Urothelium cell line (cell line): ENCODE measurements at places on chromosomes 12 and 14.

DNA sequence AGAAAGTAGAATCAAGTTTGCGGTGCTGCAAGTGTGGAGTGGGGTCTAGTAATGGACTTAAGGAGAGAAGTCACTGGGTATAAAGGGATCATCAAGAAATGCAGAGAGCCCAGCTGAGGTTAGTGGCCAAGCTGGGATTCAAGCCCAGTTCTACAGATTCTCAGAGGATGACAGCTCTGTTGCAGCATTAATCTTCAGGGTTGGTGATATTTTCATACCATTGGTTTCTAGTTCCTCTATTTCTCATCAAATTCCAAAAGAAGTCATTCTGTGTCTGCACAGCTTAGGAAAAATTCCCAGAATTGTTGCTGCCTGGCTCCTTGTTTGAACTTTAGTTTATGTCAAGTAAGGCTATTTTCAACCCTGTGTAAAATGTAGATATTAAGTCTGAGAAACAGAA, 169.5 kb upstream of the NTF3 start:
- no peak for DNase-seq

DNA sequence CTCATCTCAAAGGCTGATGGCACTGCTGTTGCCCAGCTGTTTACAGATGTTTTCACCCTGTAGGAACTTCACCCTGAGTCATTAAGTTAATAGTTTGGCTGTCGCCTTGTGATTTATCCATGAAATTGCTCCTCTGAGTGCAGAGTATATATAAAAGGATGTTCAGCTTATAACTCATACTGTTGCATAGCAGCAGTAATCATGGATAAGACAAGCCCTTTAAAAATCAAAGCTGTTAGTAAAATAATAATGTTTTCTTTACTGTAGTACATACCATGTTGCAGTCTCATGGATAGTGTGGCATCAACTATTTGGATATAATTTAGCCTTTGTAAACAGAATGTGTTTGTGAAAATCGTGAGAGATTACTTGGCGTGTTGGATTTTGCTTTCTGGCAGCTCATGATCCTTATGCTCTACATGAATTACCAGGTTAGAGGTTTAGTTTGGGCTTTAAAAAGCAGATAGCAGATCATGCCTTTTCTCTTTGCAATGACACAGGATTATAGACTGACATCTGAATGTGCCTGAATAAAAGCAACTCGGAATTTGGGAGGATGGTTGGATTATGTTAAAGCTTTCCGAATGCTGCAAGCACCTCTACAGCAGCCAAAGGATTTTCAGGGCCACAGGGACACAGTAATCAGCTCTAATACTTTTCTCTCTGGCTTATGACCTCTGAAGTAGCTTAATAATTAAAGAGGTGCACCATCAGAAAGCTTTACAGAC, 279.7 kb upstream of the ATP2B1 start:
- DNase-seq = no peak

- no peak for DNase-seq
Observed at GRCh38 chr12:108633534-108634248, at the start of gene SELPLG. TSS of gene SELPLG (minus strand) at chr12:108633894. CDS start at chr12:108624307, 9,587 bp downstream.

- DNase-seq = peak; percentile 71
Observed at GRCh38 chr12:108955225-108955835, 65.5 kb downstream of the SVOP start.

GRCh38 chr12:101941306-101942249, 64.2 kb downstream of the DRAM1 start:
- DNase-seq = no peak

DNA sequence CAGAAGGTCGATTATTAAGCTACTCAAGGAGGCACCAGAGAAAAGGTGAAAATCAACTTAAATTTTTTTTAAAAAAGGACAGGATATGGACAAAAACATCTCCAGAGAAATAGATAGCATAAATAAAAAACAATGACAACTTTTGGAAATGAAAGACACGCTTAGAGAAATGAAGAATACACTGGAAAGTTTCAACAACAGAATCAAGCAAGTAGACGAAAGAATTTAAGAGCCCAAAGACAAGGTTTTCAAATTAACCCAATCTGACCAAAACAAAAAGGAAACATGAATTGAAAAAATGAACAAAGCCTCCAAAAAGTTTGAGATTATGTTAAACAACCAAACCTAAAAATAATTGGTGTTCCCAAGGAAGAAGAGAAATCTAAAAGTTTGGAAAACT, 191.1 kb upstream of the BMP4 start:
- DNase-seq = no peak

DNA sequence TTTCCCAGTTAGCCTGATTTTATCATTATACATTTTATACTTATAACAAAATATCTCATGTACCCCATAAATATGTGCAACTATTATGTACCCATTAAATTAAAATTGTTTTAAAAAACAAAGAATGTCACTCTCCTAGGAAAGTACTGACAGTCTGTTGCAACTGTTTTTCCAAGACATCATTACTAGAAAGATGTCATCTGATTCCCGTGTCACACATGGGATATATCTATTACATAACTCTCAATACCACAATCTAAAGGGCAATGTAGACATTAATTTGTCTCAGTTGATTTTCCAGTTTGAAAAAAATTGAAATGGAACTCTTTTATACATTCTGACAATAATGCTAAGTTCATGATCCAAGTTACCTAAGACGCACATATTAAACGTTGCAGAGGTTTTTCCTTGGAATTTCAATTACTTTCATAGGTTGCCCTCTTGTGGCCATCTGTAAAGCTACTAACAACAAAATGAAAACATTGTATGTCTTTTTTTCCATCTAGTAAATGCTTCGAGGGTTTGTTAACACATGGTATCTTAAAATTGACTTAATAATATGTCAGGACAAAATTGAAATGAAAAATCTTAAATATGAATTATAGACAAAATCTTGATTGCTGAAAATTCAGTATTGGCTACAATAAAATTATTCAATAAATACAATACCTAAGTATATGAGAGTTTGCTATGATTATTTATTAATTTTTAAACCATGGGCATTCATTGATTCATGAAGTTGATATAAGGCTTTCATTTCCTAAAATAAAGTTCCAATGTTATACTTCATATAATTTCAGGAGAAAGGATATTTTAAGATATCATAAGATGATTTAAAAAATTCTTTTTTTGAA, 131.6 kb downstream of the PPFIA2 start:
- peak; percentile 9 for DNase-seq

- DNase-seq = no peak
Observed at GRCh38 chr12:118655588-118655987, 279.2 kb downstream of the SUDS3 start.

GRCh38 chr12:77160931-77161330, 95.6 kb upstream of the E2F7 start:
- DNase-seq = no peak

GRCh38 chr14:52318826-52319645, 4.9 kb downstream of the PTGER2 start:
- DNase-seq = no peak

DNA sequence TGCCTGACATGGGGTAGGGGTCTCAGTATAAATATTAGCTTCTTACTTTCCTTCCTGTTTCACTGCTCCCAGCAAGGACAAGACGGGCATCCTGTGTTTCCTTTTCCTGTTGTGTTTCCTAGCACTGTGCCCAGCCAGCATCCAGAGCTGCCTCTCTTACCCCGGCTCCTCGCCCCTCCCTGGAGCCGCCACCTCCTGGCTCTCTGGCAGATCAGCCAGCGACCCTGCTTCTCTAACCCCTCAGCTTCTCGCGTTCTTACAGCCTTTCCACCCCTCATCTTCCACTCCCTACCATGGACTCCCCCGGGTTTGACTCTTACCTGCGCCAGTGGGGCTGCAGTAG, 17.8 kb downstream of the HDAC7 start:
- DNase-seq = no peak
